Occipital lobe (tissue), 3 donors: ENCODE measurements at places on chromosomes 13 and 19. TPM values are rescaled to one million over a fixed set of nuclear protein-coding genes. Genes with fewer than 3 reads are reported as not detected.

KIR2DL4 gene
- total RNA-seq = not detected

DNA sequence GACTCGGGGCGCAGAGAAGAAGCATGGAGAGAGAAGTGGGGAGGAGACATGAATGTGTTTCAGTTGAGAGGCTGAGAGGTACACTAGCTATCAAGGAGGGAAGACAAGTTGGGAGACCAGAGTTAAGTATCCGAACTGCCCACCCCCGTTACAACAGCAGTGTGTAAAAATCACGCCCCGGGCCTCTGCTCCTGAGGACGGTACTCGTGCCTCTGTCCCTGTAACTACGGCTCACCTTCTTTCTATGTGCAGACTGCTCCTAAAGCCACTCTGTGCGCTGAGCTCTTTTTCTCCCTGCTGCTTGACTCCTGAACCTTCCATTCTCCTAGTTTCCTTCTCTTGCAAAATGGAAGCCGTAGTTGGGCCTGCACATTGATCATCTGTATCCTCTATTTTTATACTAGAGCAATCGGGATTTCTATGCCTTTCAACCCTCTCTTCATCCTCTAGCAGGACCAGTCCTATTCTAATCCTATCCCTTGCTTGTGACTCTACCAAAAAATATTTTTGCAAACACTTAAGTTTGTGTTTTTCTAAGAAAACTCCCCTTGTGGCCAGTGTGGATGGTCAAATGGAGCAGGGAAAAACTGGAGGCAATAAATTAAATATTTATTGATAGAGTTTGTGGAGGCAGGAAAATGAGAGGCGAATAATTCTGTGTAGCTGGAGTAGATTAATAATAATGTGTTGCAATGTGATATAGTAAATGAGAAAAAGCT is 569 bp downstream of the POLR1D start:
- no peak for DNase-seq

DNA sequence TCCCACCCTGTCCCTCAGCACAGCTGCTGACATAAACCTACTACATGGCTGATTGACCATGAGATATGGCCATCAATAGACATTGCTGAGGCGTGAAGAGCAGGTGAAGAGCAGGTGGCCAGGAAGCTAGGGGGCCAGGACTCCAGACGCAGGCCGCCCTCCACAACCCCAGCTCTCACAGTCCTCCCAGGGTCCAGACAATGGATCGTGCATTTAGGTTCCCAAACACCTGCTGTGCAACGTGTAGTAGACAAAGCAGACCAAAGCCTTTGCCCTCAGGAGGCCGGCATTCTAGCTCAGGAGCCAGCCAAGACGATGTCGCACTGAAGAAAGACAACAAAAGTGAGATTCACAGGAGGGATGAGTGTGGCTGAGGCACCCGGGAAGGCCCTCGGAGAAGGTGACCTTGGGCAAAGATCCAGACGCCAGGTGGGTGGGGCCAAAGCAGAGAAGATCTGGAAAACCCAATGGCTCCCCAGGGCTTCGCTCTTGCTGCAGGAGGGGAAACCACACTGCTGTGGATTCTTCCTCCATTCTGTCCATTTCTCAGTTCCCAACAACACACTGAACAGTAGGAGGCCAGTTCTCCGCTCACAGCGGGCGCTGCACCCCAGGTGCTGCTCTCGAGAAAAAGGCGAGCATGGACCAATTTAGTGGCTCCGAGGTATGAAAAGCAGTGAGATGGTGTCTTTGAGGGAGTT is 1.4 kb downstream of the FFAR1 start:
- no peak for DNase-seq

DNA sequence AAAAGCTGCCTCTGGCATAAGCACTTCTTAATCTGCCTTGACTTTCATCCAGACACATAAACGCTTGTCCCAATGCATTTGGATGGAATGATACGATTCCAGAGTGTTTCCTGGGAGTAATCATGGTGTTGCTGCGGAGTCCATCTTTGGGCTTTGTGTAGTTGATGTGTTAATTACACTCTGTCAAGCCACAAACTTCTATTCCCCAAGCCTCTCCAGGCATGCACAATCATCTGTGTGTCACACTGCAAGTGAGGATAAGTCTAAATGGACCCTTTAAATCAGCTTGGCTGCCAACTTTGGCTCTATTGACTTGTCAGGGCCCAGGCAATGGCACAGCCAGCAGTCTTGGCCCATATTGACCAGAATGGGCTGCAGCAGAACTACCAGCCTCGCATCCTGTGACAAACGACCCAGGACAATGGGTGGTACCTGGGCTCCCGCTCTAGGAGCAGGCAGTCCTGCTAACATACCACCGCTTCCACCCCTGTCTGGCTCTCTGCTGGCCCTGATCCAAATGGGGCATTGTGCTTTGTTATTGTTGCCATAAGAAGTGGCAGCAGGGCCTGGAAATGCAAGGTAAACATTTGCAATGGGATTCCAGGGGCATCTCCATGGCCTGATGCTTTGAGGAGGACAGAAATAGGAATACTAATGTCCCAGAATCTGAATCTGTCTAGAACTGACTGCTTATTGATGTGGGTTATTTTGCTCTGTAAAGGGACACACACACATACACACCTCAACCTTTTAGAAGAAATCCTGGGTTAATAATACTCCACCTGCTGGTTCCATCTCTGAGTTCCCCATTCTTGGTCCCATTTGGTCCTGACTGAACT is 127.2 kb downstream of the DNAJC15 start:
- no peak for DNase-seq

CEACAM6 gene
- total RNA-seq = not detected

PRKD2 gene
- total RNA-seq = 4.7 TPM

GRCh38 chr13:42762917-42763316 is 18.5 kb upstream of the FAM216B start:
- no peak for DNase-seq

SAMD1 gene
- 37.1 TPM for total RNA-seq

GJA3 gene
- total RNA-seq = 0.16 TPM

GRCh38 chr13:29438769-29439168 is 156.7 kb downstream of the SLC7A1 start:
- no peak for DNase-seq

- no peak for DNase-seq
Observed at GRCh38 chr13:29909975-29910674, 59.7 kb upstream of the UBL3 start.

CYP4F11 gene
- 0.16 TPM for total RNA-seq

- no peak for DNase-seq
Observed at GRCh38 chr13:79398127-79398526, 7.9 kb downstream of the RBM26 start.

GRCh38 chr13:53198736-53199135 is 170.1 kb downstream of the OLFM4 start:
- DNase-seq = no peak

DNA sequence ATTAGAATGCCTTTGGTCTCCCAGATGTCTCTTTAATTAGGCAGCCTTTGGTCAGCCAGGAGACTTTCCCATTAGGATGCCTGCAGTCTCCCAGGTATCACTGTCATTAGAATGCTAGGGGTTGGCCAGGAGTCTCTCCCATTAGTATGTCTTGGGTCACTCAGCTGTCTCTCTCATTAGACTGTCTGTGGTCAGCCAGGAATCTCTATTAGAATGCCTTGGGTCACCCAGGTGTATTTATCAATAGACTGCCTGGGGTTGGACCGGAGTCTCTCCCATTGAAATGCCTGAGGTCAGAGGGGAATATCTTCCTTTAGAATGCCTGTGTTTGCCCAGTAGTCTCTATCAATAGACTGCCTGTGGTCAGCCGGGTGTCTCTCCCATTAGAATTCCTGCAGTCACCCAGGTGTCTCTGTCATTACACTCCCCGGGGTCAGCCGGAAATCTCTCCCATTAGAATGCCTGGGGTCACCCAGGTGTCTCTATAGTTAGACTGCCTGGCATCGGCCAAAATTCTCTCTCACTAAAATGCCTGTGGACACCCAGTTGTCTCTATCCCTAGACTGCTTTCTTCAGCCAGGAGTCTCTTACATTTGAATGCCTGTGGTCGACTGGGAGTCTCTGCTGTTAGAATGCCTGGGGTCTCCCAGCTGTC is 1460.3 kb downstream of the UQCRFS1 start:
- DNase-seq = no peak

PLPPR3 gene
- 99.5 TPM for total RNA-seq

ZNF780B gene
- 47.9 TPM for total RNA-seq

DNA sequence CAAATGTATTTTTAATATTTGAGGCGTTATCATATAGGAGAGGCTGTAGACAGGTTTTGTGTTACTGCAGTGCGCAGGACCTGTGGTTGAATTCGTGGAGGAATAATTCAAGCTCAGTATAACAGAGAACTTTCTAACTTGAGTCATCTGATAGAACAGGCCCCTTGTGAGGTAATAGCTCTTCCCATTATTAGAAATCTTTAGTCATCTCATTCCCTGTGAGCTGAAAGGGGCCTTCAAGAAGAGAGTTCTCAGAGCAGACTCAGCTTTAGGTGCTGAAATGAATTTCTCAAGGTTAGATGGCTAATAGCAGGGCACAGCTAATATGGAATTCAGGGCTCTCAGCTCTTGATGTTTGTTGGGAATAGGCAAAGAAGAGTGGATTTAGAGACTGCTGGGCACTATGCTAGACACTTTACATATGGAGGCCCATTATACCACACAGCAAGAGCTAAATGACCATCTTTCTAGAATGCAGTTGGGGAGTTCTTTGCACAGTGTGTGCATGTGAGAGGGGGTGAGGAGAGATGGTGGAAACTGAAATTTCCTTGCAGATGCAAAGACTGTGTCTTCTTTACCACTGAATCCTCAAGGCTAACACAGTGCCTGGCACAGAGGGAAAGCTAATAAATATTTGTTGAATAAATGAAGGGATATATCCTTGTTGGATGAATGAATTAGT is 89.5 kb downstream of the DGKH start:
- no peak for DNase-seq

- DNase-seq = no peak
Observed at GRCh38 chr13:34006011-34006410, 188.1 kb downstream of the RFC3 start.

DNA sequence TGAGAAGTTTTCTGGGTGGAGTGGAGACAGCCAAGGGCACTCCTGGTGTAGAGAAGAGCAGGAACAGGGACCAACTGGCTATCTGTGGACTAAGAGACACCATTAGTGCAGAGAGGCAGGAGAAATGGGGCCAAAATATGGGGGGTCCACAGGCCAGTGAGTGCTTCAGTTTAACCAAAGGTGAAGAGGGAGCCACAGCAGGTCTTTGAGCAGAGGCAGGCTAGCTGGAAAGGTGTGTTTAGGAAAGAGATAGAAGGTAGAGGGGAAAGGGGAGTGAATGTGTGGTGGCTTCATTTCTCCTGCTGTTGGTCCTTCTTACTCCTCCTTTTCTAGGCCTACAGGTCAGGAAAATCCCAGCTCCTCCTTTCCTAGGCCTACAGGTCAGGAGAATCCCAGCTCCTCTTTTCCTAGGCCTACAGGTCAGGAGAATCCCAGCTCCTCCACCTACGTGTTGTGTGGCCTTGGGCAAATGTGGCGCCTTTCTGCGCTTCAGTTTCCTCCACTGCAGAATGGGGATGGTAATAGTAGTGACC is 1.5 kb downstream of the TMEM238 start:
- no peak for DNase-seq

COX6B1 gene
- total RNA-seq = 119 TPM

- no peak for DNase-seq
Observed at GRCh38 chr13:96984051-96984508, 10.2 kb downstream of the OXGR1 start.

SHISA7 gene
- total RNA-seq = 4.2 TPM

DNA sequence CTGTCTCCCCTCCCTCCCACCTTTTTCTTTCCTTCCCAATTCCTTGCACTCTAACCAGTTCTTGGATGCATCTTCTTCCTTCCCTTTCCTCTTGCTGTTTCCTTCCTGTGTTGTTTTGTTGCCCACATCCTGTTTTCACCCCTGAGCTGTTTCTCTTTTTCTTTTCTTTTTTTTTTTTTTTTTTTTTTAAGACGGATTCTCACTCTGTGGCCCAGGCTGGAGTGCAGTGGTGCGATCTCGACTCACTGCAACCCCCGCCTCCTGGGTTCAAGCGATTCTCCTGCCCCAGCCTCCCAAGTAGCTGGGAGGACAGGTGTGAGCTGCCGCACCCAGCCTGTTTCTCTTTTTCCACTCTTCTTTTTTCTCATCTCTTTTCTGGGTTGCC is 6.9 kb downstream of the MYADM start:
- DNase-seq = no peak

MADCAM1 gene
- 0.16 TPM for total RNA-seq

GRCh38 chr19:35890113-35890650 is 10.2 kb downstream of the NFKBID start:
- DNase-seq = no peak

ADM5 gene
- total RNA-seq = 0.78 TPM

DNA sequence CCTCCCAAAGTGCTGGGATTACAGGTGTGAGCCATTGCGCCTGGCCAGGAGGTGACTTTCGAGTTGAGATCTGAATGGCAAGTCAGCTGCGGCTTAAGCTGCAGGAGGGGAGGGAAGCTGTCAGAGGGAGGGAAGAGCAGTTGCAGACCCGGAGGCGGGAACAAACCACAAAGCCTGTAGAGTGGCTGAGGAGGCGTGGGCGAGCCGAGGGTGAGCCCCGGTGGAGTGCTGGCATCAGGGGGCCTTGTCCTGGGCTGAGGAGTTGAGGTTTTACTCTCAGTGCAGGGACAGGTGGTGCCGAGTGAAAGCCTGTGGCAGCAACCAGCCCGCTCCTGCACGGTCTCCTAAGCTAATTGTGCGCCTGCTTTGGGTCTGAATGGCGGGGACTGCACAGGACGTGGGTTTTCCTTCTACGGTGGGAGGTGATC is 24.2 kb downstream of the PPP1R37 start:
- no peak for DNase-seq

- no peak for DNase-seq
Observed at GRCh38 chr13:87234981-87235380, 436.2 kb upstream of the SLITRK5 start.

DNA sequence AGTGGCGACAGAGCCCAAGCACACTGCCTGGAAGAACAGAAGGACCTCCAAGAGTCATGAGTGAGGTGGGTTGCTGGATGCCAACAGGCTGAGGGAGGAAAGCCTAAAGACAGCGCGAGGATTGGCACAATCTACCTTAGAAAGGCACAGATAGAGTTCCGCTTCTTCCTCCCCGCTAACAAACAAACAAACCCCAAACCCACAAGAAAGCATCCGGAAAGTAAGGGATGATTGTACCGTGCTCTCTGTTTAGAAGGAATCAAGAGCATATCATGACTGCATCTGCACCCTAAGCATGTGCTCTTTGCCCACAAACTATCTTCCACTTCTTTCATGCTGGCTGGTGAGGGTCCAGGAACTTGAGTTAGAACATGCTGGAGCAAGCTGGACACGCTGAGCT is 233.0 kb upstream of the KLF12 start:
- no peak for DNase-seq

SELENOV gene
- not detected for total RNA-seq

PAN3 gene
- 50.2 TPM for total RNA-seq

DNA sequence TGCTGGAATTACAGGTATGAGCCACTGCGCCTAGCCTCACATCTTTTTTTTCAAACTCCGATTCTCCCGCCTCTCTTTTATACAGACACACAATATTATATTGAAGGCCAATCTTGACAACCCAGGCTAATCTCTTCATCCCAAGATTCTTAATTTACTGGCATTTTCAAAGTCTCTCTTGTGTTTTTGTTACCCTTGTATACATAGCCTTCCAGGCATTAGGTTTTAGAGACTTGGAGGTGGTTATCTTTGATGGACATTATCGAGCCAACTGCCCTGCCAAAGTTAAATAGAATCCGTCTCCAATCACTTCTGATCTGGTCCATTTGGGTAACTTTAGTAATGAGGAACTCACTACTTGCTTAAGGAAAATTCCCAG is 14.4 kb upstream of the CYP2A7 start:
- no peak for DNase-seq

GRCh38 chr19:39679056-39679790 is 23.5 kb downstream of the LGALS16 start:
- no peak for DNase-seq

- no peak for DNase-seq
Observed at GRCh38 chr13:46614582-46614981, 61.6 kb downstream of the LRCH1 start.

- DNase-seq = no peak
Observed at GRCh38 chr19:43782311-43782660, 1.5 kb upstream of the KCNN4 start.
